Fibroblast of mammary gland (primary cell): ENCODE measurements at places on chromosomes 11 and 22.

- DNase-seq: no peak
These were observed 741 bp upstream of the NAV2 start for GRCh38 chr11:19711911-19712280.

DNA sequence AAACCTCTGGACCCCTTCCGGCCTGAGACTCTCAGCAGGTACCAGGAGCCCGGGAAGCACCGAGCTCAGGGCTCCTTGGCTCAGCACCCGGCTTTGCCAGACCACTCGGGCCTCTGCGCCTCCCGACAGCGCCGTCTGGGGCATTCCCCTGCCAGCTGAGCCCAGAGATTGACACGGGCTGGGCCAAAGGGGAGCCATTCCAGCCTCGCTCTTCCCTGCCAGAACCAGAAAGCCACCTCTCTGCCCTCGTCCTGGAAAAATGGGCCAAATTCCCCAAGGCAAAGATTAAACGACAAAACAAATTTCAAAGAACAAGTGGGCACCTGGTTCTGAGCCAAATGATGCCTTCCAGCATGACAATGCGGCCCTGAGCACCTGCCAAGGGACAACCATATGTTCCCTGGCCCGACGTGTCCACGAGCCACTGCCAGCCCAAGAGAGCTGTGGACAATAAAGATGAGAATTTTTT, 59.3 kb downstream of the CELSR1 start:
- no peak for DNase-seq

DNA sequence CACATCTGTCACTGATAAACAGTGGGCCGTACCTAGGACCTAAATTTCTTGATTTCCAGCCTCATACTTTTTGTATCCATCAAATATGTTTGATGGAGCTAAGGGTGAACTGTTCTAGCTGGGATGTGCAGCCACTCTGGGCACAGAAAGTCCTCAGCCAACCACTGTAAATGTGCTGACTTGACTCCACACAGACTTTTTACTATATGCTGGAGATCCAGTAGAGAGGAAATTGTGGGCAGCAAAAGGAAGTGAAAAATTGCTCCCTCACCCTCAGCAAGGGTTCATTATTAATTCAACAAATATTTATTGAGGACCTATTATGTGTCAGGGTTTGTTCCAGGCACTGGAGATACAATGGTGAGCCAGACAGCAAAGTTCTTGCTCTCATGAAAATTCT, 54.2 kb upstream of the AMPD3 start:
- DNase-seq: no peak

DNA sequence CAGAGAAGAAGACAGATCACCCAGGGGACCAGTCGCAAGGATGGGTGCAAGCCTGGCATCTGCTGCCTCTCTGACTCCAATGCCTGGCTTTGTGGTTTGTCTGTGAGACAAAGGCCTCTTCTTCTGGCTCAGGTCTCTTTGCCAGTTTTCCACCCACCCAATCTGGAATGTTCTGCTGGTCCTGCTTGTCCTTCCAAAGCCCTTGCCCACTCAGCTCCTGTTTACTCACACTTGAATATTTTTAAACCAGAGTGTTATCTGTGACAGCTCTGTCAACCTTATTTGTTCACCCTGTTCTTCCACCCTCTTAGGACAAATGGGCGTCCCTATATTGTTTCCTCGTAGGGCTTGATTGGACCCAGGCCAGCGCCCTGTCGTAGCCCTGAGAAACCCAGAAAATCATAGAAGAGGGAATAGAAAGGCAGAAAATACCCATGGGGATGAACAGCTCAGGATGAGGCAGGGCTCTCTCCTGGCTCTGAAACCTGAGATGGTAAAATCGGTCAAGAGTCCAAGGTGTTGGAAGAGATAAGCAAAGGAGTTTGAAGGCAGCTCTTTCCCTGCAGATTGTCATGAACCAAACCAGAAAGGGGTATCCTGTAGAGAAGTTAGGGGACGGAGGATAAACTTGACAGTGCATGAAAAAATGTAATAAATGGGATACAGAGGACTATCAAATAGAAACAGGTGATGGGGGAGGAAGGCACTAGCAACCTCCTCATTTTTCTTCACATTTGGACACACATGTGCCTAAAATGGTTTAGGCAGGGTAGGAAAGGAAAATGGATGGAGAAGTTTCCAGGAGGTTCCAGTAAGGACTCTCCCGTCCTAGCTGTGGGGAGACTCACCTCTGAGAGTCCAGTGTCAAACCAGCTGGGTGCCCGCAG, 651 bp downstream of the CRYAB start:
- DNase-seq: no peak

DNA sequence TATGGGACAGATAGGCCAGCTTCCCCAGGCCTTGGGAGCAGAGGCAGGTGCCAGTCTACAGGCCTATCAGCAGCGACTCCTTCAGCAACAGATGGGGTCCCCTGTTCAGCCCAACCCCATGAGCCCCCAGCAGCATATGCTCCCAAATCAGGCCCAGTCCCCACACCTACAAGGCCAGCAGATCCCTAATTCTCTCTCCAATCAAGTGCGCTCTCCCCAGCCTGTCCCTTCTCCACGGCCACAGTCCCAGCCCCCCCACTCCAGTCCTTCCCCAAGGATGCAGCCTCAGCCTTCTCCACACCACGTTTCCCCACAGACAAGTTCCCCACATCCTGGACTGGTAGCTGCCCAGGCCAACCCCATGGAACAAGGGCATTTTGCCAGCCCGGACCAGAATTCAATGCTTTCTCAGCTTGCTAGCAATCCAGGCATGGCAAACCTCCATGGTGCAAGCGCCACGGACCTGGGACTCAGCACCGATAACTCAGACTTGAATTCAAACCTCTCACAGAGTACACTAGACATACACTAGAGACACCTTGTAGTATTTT, 26.6 kb upstream of the L3MBTL2 start:
- DNase-seq: no peak

DNA sequence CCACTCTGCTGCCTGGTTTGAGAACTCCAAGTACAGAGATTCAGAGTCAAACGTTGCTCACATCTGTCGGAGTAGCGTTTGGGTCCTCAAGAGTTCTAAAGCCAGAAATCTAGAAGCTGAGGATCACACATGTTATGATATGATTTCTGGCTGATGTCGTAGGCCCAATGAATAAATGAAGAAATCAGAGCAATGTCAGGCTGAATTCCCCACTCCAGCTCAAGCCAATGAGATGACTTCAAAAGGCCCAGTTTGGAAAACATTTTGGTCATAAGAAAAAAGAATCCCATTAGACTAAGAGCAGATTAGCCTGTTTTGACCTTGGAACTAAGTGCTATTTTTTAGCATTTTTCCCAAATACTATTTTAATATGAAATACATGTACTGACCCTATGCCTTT, 106.7 kb downstream of the ETS1 start:
- no peak for DNase-seq

DNA sequence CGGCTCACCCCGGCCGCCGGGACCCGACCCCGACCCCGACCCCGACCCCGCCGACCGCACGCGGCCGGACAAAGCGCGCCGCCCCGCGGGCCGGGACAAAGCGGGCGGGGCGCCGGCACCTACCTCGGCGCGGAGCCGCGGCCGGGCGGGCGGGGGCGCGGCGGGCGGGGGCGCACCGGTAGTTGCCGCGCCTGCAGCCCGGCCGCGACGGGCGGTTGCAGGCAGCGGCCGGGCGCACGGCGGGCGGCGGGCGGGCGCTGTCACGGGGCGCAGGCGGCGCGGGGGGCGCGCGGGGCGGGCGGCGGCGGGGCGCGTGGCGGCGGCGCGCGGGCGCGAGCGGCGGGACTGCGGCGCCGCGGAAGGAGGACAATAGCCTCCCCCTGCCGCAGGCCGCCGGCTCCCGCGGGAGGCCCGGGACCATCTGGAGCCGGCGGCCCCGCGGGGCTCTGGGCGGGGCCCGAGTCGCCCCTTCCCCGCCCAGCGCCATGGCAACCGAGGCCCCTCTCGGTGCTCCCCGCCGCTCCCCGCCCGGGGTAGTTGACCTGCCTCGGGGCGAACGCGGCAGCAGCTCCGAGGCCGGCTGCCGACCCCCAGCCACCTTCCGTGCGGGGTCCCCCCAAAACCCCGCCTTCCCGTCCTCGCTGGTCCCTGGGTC, 851 bp downstream of the SPTBN2 start:
- no peak for DNase-seq

GRCh38 chr22:42271191-42271813, 849 bp upstream of the TCF20 start:
- no peak for DNase-seq

GRCh38 chr11:17428925-17429324, 40.5 kb upstream of the KCNJ11 start:
- DNase-seq: no peak

DNA sequence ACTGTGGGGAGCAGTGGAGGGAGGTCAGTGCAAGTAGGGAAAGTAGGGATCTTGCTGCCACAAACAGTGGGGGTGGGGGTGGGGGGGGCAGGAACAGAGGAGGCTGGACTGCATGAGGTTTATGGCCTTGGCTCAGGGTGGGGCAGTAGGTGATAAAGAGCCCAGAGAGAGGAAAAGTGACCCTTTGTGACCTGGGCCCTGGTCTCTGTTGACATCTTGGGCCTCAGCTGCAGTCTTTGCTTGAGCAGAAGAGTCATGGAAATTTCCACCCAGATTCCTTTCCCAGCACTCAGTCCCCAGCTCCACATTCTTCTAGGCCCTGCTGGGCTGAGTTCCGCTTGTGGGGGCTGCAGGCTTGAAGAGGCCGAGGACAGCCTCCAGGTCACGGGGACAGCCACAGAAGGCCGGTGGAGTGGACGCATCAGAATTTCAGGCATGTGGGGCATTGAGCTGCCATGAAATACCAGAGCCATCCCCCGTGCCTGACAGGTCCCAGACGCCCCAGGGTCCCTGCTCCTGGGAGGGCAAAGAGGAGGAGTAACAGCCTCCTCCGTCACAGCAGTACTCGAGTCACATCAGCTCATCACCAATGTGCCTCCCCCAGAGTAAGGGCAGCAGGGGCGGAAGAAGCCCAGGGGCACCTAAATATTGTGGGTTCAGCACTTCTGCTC, 9.7 kb upstream of the MALAT1 start:
- peak; percentile 89 for DNase-seq

- no peak for DNase-seq
These were observed 754 bp downstream of the OR52A1 start for GRCh38 chr11:5153574-5154431.

DNA sequence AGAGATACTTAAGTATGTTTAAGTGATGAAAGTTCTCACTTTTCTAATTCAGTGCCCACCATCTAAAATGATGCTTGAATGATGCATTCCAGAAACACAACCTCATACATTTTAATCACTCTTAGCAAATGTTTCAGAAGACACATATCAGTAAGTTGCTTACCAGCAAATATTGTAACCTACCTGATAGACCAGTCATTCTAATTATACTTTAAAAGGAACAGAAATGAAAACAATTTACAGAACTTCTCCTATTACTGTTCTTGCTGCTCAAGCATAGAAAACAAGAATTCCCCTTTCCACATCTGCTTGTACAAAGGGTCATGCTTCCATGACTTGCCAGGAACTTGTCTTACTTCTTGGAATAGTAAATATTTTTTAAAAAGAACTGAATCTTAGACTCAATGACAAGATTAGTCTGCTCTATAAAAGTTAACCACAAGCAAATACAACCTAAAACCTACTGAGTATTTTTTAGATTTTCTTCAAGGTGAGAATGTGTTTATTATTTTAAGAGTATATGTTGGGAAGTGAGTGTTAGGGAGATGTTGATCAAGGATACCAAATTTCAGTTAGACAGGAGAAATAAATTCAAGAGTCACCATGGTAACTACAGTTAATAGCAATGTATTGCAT, 82.0 kb upstream of the SC5D start:
- DNase-seq: no peak

DNA sequence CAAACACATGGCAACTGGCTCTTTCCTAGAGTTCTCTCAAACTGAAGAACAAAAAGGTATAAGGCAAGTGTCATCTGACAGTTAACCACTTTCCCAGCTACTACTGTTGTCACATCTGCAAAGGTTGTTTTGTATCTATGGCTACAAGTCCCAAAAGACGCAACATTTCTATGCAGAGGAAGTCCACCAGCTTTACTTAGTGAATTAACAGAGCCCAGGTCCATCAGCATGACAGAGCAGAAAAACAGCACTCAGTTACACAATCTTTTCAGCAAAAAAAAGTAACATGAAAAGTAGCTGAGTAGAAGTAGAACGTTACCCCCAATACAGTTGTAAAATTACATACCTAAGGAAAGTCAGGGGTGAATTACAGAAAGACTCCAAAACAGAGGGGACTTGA, 12.1 kb downstream of the CPSF7 start:
- peak; percentile 28 for DNase-seq

- DNase-seq: no peak
These were observed 5.9 kb downstream of the HTR3A start for GRCh38 chr11:113980785-113981184.

DNA sequence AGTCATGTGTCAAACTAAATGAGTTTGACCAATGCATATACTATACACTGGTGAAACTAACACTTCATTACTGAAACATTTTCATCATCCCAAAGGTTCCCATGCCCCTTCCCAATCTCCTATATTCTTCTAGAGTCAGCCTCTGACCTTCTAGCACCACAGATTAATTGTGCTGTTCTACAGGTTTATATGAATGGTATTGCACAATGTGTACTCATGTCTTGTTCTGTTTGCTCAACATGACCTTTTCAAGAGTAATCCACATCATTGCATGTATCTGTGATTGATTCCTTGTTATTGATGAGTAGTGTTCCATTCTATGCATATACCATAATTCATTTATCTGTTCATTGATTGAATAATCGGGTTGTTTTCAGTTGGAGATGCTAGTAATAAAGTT, 7.5 kb upstream of the OR8G1 start:
- DNase-seq: no peak

DNA sequence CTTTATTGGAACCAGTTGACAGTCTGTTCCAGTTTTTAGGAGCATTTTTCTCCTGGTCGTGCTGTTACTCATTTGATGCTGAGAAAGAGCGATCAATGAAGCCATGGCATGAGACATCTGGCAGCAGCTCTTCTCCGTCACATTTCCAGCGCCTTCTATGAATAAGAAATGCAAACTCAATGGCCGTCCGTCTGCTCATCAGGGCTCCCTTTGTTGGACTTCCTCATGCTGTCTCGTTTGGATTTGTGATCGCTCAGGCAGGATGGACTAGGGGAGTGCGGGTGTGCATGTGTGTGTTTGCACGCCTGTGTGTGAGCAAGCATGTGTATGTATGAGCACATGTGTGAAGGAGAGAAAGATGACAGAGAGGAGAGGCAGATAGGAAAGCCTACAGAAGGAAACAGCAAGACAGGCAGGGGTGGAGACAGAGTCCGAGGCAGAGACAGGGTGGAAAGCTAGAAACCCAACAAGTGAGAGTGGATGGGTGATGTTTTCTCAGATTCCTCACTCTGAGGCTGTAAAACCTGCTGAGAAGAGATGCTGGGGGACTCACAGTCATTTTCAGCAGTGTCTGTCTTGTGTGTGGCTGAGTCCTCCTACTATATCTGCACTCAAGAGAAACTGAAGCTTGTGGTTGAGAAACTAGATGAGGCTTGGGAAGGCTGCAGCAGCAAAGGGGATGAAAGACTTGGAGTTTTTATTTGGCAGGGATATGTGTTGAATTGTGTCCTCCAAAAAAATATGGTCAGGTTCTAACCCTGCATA, 56.0 kb upstream of the CLMP start:
- no peak for DNase-seq

- DNase-seq: no peak
These were observed 36.6 kb downstream of the KCNJ1 start for GRCh38 chr11:128830290-128831173.
